ENCODE measurements at places on chromosomes 2 and 18.

GRCh38 chr18:57346876-57347275 is 5.5 kb upstream of the ST8SIA3 start:
- H3K27me3 ChIP-seq = peaks cover 80% of the 10 kb centered on the region
- no peaks in the 10 kb centered on the region for H3K36me3 ChIP-seq
- H3K4me1 ChIP-seq = peaks cover 2% of the 10 kb centered on the region
- H3K27ac ChIP-seq = no peak overlapping the region

DNA sequence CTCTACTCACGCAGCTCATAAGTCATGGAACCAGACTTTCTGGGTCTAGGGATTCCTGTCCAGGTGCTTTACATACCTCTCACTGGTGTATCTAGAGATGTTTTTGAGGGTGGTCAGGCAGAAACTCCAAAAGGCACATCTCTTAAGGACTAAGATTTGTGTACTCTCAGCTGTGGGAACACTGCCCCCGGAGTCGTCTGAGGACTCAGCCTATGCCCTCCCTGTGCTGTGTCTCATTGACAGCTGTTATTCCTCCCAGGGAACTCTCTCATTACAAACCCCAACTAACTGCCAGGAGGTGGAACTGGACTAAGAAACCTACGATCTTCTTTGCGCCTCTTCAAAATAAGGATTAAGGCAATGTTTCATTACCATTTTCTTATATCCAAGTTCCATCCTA is 293.9 kb upstream of the DLGAP1 start:
- no peak overlapping the region for H3K27ac ChIP-seq
- no peaks in the 10 kb centered on the region for H3K4me1 ChIP-seq
- DNase-seq = no peak
- H3K4me3 ChIP-seq = no peak overlapping the region
- no peaks in the 10 kb centered on the region for H3K36me3 ChIP-seq

- H3K4me1 ChIP-seq = peaks cover 43% of the 10 kb centered on the region
- peaks cover 47% of the 10 kb centered on the region for H3K36me3 ChIP-seq
- peak overlapping the region; percentile 98 for H3K27ac ChIP-seq
- no peak for DNase-seq
- peak overlapping the region; percentile 95 for H3K4me3 ChIP-seq
- H3K27me3 ChIP-seq = peaks cover 1% of the 10 kb centered on the region
These were observed 1.9 kb downstream of the CYP26B1 start for GRCh38 chr2:72145658-72146329.

DNA sequence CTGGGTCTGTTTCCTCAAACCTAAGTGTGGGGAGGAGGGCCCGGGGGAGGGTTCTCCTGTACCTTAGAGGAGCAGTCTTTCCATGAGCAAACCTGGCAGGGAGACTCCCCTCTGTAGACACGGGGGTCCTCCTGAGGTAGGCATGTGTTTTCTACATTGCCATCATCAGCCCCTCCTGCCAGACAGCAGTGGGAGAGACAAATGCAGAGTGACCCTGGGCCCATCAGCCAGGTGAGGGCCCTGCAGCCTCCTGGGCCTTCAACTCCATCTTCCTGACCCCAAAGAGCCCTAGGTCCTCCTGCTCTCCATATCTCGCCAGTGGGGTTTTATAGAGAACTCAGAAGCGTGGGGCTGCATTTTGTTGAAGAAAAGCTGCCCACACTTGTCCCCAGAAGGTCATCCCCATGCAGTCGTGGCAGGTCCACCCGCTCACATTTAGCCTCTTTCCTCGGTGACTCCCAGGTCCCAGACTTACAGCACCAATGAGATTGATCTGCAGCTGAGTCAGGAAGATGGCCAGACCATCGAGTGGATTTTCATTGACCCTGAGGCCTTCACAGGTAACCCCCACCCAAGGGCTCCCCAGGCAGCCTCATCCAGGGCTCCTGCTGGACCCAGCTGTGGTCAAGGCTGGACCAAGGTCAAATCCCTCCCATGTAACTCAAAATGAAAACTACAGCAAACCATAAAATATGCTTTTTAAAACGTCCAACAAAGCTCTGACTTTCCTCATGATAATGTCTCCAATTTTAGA is 2.6 kb downstream of the CHRNG start:
- peaks cover 20% of the 10 kb centered on the region for H3K36me3 ChIP-seq
- no peak for DNase-seq
- H3K4me3 ChIP-seq = no peak overlapping the region
- no peaks in the 10 kb centered on the region for H3K27me3 ChIP-seq

DNA sequence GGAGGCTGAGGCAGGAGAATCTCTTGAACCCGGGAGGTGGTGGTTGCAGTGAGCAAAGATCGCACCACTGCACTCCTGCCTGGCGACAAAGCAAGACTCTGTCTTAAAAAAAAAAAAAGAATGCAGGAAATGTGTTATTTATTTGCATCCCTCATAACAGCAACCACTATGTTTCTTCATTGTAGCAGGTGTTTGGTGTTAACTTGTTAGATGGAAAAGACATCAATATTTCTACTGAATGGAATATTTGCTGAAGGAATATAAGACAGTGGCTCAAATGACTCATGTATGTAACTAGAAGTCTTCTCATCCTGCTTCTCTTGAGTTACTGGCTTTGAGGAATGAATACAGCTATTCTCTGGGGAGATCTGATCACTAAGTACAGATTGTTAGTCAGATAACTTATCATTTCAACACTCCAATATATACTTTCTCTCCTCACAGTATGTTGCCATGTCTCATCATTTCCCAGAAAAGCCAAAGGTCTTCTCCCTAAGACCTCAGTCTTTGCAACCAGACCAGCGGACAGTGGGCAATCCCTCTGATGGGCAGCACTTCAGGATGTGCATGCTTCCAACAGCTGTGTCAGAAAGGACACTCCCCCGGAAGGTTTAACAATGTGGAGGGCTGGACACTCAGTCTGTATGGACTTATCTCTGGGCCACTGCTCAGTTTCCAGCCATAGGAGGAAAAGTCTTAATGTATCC is 104.4 kb upstream of the STK17B start:
- peaks cover 16% of the 10 kb centered on the region for H3K36me3 ChIP-seq
- peaks cover 43% of the 10 kb centered on the region for H3K4me1 ChIP-seq
- H3K27me3 ChIP-seq = no peaks in the 10 kb centered on the region
- DNase-seq = no peak

GRCh38 chr2:100759901-100760300 is 60.0 kb upstream of the NPAS2 start:
- no peaks in the 10 kb centered on the region for H3K4me1 ChIP-seq
- H3K27me3 ChIP-seq = peaks cover 21% of the 10 kb centered on the region
- no peak overlapping the region for H3K27ac ChIP-seq
- H3K4me3 ChIP-seq = no peak overlapping the region
- H3K36me3 ChIP-seq = no peaks in the 10 kb centered on the region

GRCh38 chr2:151228847-151229512 is 32.7 kb downstream of the RBM43 start:
- no peak for DNase-seq
- H3K36me3 ChIP-seq = no peaks in the 10 kb centered on the region
- H3K4me1 ChIP-seq = no peaks in the 10 kb centered on the region
- H3K27ac ChIP-seq = no peak overlapping the region
- H3K27me3 ChIP-seq = no peaks in the 10 kb centered on the region

DNA sequence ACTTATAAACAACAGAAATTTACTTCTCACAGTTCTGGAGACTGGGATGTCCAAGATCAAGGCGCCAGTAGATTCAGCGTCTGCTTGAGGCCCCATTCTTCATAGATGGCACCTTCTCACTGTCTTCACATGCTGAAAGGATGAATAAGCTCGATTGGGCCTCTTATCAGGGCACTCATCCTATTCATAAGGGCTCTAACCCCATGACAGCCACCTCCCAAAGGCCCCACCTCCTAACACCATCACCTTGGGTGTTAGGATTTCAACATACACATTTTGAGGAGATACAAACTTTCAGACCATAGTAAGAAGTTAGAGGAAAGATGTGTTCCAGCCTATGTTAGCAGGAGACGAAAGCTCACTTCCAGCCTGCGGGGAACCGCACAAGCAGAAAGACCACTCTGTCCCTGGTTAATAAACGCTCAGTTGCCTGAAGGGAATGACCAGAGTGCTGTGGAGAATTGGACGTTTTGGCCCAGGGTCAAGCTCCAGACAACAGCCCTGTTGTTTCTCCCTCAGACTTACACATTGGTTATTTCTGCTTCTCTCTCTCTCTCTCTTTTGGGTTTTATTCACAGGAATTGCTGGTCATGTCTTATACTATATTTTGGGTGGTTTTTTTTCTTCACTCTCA is 90.3 kb downstream of the MAPRE2 start:
- H3K36me3 ChIP-seq = peaks cover 18% of the 10 kb centered on the region
- H3K4me3 ChIP-seq = no peak overlapping the region
- no peaks in the 10 kb centered on the region for H3K4me1 ChIP-seq
- no peaks in the 10 kb centered on the region for H3K27me3 ChIP-seq

DNA sequence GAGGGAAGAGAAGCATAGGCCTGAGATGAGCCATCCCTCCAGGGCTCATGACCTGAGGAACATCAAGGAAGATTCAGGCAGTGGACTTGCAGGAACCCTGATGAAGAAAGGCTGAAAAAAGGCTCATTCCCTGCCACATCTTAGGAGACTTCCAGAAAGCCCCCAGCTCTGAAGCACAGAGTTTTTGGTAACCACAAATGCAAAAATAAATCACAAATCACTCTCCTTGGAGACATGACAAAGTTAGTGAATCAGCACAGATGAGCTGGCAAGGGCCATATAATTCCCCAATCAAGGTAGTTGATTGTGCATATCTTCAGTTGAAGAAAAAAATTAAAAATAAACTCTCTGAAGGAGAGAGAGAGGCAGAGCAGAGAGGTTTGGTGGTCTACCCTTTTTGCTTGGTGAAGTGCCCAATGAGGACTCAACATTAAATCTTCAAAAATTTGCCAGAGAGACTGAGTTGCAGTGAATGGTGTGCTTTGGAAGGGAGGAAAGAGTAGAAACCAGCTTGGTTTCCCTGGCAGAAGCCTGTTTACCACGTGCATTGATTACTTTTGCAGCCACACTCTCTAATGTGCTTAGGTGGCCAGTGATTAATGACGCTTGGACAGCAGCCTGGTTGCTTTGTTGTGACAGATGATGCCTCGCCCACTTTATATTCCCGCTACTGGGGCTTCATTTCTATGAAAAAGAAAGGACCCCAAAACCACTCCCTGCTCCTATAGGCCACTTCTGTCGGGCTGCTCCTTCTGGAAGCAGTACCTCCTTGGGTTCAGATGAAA is 257.4 kb upstream of the SLC14A2 start:
- peaks cover 2% of the 10 kb centered on the region for H3K27me3 ChIP-seq
- no peaks in the 10 kb centered on the region for H3K36me3 ChIP-seq
- no peak for DNase-seq
- no peak overlapping the region for H3K27ac ChIP-seq
- peaks cover 30% of the 10 kb centered on the region for H3K4me1 ChIP-seq

DNA sequence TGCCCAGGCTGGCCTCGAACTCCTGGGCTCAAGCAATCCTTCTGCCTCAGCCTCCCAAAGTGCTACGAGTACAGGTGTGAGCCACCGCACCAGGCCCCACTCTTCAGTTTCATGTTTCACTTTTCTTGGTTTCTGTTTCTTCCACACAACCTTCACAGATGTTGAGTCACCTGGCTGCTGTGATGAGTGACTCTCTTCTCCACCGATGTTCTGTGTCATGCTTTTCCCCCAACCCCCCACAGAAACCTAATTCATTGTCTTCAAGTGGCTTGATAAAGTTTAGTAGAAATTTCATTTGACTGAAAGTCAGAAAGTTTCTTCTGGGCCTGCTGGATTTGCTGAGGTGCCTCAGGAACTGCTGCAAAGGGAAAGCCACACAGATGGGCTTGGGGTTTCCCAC is 78.5 kb downstream of the SPHKAP start:
- no peaks in the 10 kb centered on the region for H3K36me3 ChIP-seq
- no peak overlapping the region for H3K4me3 ChIP-seq
- H3K27me3 ChIP-seq = peaks cover 6% of the 10 kb centered on the region
- no peaks in the 10 kb centered on the region for H3K4me1 ChIP-seq
- H3K27ac ChIP-seq = no peak overlapping the region
- no peak for DNase-seq

- peaks cover 21% of the 10 kb centered on the region for H3K36me3 ChIP-seq
- DNase-seq = no peak
These were observed 82.7 kb downstream of the MALT1 start for GRCh38 chr18:58753976-58754375.

DNA sequence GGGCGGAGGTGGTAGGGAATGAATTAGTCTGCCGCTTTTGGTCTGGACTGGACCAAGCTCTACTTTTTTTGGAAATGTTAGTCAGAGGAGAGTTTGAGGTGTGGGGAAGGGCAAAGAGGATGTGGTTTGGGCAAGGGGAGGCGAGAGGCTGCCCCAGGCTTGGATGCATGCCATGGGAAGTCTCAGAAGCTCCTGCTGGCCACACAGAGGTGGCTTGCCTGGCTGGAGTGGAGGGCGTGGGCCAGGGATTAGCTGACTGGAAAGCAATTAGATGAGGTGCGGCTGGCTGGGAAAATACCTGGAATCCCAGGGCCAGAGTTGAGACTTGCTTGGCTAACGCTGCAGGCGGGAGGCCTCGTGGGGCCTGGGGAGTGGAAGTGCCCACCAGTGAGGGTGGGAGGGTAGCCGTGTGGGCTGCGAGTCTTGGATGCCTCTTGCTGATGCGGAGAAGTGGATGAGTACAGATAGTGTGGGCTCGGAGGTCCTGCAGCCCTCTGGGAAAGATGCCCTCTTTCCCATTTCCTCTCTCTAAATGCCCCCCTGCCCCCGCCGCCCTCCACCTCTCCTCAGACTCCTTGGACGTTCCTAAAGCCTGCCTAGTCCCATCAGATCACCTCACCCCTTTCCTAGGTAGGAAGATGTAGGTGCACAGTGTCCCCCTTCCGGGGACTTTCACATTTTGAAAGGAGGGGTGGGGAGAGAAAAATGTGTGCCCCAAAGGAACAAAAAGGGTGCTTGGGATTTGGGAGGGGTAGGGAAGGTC is 117.6 kb downstream of the SMAD7 start:
- peak overlapping the region; percentile 84 for H3K27ac ChIP-seq
- no peaks in the 10 kb centered on the region for H3K36me3 ChIP-seq
- no peak for DNase-seq
- H3K4me1 ChIP-seq = peaks cover 90% of the 10 kb centered on the region
- H3K4me3 ChIP-seq = no peak overlapping the region

GRCh38 chr2:10721396-10722251 is at the start of gene ATP6V1C2:
Gene ATP6V1C2, plus strand, starts transcription at chr2:10721630. Its CDS starts 1,220 bp downstream, at chr2:10722850.
- no peaks in the 10 kb centered on the region for H3K36me3 ChIP-seq
- peak within 1 kb of the TSS; percentile 61 for H3K4me3 ChIP-seq
- H3K27me3 ChIP-seq = peaks cover 95% of the 10 kb centered on the region
- peaks cover 3% of the 10 kb centered on the region for H3K4me1 ChIP-seq
- no peak within 1 kb of the TSS for H3K27ac ChIP-seq
- DNase-seq = peak; percentile 56

GRCh38 chr2:84077496-84077895 is 381.6 kb downstream of the SUCLG1 start:
- no peak for DNase-seq
- H3K4me3 ChIP-seq = no peak overlapping the region
- peaks cover 4% of the 10 kb centered on the region for H3K4me1 ChIP-seq
- peaks cover 8% of the 10 kb centered on the region for H3K27me3 ChIP-seq
- no peak overlapping the region for H3K27ac ChIP-seq

- peaks cover 14% of the 10 kb centered on the region for H3K4me1 ChIP-seq
- no peaks in the 10 kb centered on the region for H3K36me3 ChIP-seq
- no peak for DNase-seq
- H3K4me3 ChIP-seq = no peak overlapping the region
- H3K27ac ChIP-seq = no peak overlapping the region
These were observed 191.5 kb upstream of the PARD3B start for GRCh38 chr2:204353823-204354222.

- H3K27me3 ChIP-seq = peaks cover 27% of the 10 kb centered on the region
- no peaks in the 10 kb centered on the region for H3K36me3 ChIP-seq
These were observed 284.9 kb downstream of the C1D start for GRCh38 chr2:67777836-67778429.

GRCh38 chr2:236177604-236177966 is 9.4 kb upstream of the GBX2 start:
- peak overlapping the region; percentile 71 for H3K4me3 ChIP-seq
- H3K27ac ChIP-seq = no peak overlapping the region
- H3K27me3 ChIP-seq = peaks cover 65% of the 10 kb centered on the region
- no peaks in the 10 kb centered on the region for H3K36me3 ChIP-seq
